ENCODE measurements at places on chromosomes 4 and X. TPM values are rescaled to one million over a fixed set of nuclear protein-coding genes. Genes with fewer than 3 reads are reported as not detected.

DNA sequence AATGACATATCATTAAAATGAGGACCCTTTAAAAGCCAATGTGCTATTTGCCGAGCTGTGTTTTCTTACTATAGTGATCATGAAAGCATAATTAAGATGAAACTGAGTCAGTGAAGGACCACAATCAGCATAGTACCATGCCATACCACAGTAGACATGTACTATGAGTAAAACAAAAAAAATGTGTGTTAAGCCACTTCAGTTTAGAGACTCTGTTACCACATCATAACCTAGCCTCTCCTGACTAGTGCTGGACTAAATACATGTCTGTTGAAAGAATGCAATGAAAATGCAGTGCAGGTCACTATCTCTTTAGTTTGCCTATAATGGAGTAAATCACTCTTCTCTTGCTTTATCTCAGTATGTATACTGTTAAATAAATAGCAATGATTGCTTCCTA, 12.3 kb upstream of the DDX53 start:
- no peak for DNase-seq

DNA sequence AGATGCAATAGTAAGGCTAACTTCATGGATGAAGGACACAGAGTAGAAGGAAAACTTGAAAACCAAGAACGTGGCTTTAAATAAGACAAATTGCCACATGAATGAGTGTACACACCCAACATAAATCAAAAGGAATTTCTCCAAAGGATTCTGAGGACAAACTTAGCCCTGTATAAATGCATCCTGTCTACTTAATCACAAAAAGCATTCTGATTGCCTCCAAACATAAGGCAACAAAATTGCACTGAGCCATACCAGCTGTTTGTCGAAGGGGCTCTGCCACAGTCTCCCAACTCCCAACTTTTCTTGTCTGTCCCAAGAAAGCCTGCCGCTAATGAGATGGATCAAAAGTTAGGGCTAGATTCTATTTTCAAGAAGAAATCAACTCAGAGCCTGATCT, 194.3 kb downstream of the SOWAHB start:
- DNase-seq, result no peak

GRCh38 chrX:101257448-101258258, 33.5 kb downstream of the TAF7L start:
- DNase-seq, result no peak

- no peak for DNase-seq
These were observed 122.9 kb downstream of the PPA2 start for GRCh38 chr4:105350859-105351490.

DNA sequence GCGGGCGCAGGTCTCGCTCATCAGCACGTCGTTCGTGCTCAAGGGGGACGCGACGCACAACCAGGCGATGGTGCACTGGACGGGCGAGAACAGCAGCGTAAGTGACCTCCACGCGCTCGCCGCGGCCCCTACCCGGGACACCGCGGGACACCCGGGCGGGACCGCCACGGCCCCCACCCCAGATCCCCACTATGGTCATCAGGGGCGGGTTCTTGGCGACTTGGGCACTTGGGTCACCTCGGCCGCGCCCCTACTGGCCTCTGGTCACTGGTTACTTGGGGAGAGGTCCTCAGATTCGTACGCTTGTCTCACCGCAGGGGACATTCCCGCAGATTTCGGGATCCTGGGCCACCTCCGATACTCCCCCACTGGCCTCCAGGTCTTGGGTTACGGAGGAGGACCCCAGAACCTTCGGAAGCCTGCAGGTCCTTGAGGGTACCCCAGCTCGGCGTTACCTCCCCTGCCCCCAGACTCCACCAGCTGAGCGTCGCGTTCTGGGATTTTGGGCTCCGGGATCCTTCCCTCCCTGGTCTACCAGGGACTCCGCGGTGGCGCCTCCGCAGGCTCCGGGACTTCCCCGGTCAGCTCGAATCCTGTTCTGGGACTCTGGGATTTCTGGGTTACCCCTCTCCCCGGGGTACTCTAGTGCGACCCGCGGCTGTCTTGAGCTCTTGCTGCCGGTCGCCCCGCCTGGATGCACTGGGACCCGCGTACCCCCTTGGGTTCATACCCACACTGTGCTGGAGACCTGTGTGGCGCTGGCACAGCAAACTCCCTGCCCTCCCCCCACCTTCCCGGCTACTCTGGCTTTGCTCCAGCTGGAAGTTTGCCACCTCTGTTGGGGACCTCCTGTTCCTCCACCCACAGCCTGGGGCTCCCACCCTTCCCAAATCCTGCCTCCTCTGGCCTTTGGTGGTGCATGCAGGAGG, 956 bp downstream of the SORCS2 start:
- no peak for DNase-seq

DNA sequence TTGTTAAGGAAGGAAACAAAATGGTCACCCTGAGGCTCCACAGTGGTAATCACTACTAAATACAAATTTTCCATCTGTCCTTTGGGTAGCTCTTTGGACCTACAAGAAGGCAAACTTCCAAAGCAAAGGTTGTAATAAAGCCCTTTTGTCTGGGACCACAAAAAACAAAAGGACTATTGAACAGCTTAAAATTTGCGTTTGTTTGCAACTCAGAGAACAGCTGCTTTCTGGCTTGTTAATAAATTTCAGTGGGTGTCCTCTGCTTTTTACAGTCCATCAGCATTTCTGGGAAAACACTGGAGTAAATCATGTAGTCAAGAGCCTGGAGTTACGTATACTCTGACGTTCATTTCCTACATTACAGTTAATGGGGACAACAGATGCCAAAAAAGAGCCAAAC, 439.7 kb upstream of the DIAPH2 start:
- DNase-seq, result no peak

- no peak for DNase-seq
These were observed 2.5 kb upstream of the SPANXD start for GRCh38 chrX:141701072-141701471.

GRCh38 chr4:39908284-39908683, 69.4 kb downstream of the PDS5A start:
- no peak for DNase-seq

DNA sequence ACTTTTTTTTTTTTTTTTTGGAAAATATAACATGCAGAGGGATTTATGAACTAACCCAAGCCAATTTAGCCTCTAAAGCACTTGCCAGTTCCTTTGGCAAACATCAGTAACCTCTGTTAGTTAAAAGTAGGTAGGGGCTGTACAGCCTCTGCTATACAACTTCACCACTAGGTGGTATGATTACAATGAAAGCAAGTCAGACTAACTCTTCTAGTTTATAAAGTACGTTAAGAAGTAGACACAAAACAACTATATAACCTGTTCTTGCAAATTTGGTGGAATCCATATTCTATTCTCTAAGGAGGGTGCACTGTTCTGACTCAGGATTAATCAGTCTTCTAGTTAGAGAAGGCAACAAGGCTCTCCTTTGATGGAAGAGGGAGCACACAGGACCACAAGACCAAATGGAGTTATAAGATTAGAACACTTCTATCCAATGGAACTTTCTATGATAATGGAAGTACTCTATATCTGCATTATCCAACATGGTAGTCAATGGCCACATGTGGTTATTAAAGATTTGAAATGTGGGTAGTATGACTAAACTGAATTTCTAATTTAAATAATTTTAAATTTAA, 12.8 kb downstream of the AIMP1 start:
- DNase-seq, result no peak

DNA sequence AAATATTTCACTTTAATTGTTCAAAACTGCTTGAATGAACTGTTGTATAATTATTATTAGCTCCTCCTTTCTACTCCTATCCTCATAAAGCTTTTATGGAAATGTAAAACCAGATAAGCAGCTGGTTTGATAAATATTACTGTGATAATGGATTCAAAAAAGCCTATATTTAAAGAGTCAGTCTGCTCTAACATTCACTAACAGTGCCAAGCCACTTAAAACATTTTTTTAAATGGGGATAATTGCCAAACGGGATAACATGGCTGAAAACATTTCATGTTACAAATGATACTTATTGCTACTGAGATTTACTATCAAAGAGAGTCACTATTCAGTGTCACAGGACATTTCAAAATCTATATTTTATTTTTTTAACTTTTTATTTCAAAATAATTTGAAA, 17.4 kb downstream of the ARHGAP24 start:
- no peak for DNase-seq

- no peak for DNase-seq
These were observed 67.4 kb downstream of the VCX2 start for GRCh38 chrX:8103655-8104054.

DNA sequence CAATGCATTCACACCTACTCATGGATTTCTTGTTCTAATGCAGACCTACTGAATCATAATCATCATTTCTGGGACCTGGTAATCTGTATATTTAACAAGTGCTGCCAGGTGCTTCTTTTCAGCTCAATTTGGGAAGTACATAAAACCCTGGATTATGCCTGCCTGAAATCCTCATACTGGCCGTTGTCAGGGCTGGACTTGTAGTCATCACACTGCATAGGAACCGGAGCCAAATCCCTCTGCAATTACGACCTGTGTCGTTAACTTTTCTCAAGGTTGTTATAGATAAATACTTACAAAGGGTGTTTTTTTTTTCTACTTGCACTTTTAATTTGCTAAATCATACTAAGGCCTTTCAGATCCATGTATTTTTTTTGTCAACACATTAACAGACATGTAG, 294.9 kb upstream of the PRPS2 start:
- DNase-seq, result no peak

DNA sequence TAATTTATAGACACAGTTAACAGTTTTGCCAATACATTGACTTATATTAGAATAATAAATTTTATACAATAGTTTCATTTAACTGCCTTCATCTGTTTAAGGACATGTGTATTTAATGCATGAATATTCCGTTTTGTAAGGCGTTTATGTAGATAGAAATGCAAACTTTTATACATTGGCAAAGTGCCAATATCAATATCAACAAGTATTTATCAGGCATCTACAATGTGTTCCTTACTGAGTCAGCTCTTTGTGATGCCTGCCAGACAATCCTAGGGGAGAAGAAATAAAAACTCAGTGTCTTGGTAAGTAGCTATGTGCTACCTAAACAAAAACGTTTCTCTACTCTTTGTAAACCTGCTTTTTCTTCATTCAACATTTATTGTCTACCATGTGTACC, 1142.2 kb downstream of the C4orf33 start:
- DNase-seq, result no peak

- DNase-seq, result no peak
These were observed 467.7 kb downstream of the NKX6-1 start for GRCh38 chr4:84031401-84031800.

DNA sequence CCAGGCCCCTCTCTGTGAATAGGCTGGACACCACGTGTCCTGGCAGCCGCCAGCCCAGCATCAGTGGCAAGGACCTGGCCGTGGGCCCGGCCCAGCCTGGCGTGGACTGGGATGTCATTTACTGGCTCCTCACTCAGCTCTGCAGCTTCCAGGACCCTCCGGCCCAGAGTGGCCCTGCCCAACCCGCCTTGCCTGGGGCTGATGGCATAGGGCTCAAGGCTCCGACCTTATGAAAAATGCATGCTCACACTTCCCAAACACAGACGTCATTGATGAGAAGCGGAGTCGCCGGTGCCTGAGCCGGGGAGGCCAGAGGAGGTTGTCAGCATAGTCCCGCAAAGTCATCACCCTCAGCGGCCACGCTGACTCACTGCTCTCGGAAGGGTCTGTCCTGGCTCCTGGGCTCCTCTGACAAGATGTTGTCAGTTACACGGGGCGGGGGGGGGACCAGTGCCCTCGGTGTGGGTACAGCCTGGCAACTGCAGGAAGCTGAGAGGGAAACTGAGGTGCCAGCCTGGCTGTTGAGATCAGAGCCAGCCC, 14.3 kb downstream of the CFAP99 start:
- DNase-seq, result no peak

- no peak for DNase-seq
These were observed 176.1 kb upstream of the PSAPL1 start for GRCh38 chr4:7610841-7611240.

Gene PACRGL
- 23.0 TPM for total RNA-seq

Gene RBM46
- 0.04 TPM for total RNA-seq

Gene SSX1
- total RNA-seq, result not detected

Gene MFAP3L
- 14.2 TPM for total RNA-seq

Measured in kidney epithelial cell (primary cell).